Activated CD4-positive, alpha-beta T cell treated with anti-CD3 and anti-CD28 coated beads, Interleukin-2, amount 50 U/mL, for 24 hours (primary cell): ENCODE measurements at places on chromosomes 12 and 14.

DNA sequence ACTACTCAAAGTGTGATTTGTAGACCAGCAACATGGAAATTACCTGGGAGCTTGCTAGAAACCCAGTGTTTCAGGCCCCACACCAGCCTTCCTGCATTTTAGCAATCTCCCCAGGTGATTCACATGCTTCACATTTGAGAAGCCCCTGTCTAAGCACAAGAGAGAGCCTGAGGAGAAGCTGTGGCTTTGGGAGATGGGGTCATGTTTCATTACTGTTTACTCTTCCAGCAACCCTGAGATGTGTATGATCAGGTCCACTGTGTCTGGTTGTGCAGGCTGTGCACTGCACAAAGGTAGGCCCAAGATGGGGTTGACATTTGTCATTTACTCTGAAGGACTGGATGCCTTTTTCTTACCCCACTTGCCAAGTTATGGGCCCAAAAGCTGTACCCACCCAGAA, 190.1 kb downstream of the SLC41A2 start:
- no peak for DNase-seq

DNA sequence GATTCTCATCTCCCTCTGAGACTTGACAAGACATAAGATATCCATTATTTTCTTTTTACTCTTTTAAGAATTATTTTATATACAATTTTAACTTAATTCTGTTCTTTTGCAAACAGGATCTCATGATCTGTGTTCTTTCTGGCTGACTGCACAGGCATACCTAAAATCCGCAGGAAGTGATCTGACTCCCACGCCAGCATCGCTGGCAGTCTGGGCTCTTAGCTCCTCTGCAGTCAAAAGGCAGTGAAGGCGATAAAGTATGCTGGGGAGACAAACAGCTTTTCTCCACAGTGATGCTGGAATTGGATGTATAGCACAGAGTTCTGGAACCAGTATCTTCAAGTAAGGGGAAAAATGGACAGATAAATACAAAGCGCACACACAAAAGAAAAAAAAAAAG, 52.4 kb downstream of the DICER1 start:
- DNase-seq = no peak

GRCh38 chr14:57400556-57401494, 10.4 kb downstream of the NAA30 start:
- no peak for DNase-seq

DNA sequence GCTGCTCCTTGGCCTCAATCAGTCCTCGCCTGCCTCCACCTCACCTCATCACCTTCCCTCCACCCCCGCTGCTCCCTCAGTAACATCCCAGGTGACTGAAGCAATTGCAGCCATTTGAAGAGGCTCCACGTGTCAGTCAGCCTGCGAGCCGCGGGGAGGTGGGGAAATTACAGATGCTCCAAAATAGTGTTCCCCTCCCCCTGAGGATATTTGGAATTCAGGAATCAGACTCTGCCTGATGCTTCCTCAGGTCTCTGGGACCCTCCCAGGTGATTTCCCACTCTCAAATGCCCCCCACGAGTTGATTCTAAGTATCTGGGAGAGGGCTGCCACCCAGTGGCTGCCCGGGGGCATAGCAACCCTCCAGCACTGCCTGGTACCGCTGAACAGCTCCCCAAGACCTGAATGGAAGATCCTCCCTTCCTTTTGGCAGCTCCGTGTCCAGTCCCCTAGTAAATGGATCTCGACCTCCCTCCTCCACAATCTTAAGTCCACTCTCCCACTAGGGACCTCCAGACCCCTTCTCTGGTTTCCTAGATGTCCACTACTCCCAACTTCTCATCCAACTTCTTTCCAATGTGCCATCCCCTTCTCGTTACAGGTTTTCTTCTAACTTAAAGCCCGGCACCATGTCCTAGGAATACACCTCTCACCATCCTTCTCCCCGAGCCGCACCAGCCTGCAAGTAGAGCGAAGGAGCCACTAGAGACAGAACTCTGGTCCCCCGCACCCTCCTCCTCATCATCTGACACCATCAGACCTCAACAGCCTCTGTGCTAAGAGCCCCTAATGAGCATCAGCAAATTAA, 1.4 kb upstream of the ASIC1 start:
- DNase-seq = peak; percentile 47

DNA sequence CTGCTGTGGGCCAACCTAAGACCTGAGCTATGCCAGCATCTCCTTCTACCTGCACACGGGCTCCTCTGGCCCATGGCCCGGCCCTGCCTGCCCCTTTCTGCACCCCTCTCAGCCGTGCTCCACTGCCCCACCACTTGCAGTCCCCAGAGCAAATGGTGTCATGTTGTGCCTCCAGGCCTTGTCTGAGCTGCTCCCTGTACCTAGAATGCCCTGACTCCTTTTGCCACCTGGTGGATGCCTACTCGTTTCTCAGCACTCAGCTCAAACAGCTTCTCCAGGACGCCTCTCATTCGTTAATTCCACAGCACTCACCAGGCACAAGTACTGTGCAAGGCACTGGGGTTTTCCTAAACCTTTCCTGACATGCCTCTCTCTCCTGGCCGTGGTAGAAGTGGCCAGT, 63.2 kb upstream of the PNMA1 start:
- DNase-seq = no peak
